ENCODE measurements at places on chromosomes 5 and 9.

DNA sequence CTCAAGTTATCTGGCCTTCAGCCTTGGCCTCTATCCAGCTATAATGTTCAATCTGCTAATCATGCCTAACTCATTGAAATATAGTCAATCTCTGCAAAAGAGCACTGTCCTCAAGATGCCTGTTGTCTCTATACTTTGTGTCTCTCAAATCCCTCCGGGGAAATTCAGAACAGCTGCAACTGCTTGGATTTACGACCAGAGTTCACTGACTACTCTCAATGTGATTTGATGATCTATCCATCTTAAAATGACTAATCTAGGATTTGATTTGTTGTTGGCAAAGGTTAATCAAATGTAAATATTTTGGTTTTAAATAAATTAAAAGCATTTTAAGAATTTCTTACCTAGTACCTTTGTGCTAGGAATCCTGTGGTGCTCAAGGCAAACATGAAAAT lies 40.9 kb downstream of the SVEP1 start:
- no peak for DNase-seq

DNA sequence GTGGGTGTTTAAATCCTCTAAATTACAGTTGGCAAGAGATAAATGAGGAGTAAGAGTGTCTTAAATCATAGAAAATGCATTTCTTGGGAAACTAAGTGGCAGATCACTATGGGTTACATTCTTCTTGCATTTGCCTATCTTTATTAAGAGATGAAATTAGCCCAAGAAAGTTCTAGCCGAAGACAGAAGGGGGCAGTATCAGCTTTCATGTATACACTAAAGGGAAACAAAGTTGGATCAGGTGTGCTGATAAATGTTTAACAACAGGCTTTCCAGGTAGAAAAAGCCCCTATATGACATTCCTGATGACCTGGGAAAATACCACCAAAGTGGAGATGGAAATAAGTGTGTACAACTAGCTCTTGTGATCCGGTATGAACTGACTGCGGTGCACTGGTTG lies 81.9 kb upstream of the TLR4 start:
- no peak for DNase-seq

DNA sequence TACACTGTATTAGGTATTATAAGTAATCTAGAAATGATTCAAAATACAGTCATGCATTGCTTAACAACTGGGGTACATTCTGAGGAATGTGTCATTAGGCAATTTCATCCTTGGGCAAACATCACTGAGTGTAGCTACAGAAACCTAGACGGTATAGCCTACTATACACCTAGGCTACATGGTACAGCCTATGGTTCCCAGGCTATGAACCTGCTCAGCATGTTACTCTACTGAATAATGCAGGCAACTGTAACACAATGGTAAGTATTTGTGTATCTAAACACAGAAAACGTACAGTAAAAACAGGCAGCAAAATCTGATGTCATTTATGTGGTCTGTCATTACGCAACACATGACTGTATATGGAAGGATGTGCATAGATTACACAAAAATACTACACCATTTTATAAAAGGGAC lies 96.8 kb downstream of the RAPGEF6 start:
- no peak for DNase-seq

DNA sequence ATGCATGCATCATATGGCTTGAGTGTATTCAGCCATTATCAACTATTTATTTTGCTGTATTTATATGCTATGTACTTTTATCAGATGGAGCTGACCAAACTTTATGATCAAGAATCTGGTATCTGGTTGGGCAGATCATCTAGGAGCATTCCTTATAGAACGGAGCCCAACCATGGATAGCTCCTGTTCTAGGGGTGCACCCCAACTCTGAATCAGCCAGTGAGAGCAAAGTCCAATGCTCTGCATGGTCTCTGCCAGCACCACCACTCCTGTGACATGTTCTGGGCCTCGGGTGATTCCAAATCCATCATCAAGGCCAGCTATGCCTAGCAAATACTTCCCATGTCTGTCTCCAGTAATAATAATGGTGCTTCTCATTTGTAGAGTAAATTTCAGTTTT lies 517.5 kb downstream of the AGTPBP1 start:
- no peak for DNase-seq

GRCh38 chr9:108048406-108049025 lies 558.9 kb upstream of the KLF4 start:
- no peak for DNase-seq

DNA sequence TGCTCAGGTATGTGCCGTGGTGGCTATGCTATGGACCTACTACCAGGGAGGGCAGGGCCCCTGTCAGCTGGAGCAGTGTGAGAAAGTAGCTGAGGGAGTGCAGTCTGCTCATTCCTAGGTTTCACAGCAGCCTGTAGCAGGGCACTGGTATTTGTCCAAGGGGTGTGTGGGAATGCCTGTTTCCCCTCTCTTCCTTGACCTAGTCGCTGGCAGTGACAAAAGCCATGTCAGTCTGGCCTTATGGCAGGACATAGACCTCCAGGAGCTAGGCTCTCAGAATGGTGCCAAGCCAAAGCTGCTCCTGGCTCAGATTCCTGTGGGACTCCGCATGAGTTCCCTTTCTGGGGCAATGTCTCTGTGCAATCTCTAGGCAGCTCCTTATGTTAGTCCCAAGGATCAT lies 253.9 kb upstream of the TYRP1 start:
- no peak for DNase-seq

DNA sequence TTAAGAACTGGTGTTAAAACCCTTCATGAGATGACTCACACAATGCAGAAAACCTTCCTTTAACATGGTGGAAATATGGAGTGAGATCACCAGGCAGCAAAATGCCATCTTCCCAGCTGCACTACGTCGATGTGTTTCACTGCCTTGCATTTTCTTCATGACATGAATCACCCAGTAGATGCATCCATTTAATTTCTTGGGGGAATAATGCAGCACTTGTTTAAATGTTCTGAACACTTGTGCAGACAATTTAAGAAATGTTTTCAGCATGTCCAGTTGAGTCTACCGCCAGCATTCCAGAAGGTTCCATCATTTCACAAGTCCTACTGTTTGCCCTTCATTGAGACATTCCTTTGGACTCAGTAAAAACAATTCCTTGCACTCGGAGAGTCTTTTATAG lies 81.6 kb downstream of the ADAMTS16 start:
- DNase-seq, result no peak

GRCh38 chr9:134565316-134565915 lies 76.2 kb upstream of the COL5A1 start:
- no peak for DNase-seq

DNA sequence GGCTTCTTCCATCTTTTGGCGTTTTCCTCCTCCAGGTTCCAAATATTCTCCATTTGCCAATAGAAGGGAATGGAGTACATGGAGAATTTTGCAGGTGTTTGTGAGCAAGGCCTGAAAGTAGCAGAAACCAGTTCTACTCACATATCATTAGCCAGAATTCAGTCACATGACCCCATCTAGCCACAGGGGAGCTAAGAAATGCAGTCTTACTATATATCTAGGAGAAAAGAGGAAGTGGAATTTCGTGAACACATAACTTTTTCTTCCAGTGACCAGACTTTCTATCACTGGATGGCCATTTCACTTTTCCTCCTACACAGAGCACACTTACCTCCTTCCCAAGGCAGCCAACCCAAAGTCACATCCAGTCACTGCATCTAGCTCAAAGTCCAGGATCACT lies 55.1 kb downstream of the LOX start:
- DNase-seq, result no peak

DNA sequence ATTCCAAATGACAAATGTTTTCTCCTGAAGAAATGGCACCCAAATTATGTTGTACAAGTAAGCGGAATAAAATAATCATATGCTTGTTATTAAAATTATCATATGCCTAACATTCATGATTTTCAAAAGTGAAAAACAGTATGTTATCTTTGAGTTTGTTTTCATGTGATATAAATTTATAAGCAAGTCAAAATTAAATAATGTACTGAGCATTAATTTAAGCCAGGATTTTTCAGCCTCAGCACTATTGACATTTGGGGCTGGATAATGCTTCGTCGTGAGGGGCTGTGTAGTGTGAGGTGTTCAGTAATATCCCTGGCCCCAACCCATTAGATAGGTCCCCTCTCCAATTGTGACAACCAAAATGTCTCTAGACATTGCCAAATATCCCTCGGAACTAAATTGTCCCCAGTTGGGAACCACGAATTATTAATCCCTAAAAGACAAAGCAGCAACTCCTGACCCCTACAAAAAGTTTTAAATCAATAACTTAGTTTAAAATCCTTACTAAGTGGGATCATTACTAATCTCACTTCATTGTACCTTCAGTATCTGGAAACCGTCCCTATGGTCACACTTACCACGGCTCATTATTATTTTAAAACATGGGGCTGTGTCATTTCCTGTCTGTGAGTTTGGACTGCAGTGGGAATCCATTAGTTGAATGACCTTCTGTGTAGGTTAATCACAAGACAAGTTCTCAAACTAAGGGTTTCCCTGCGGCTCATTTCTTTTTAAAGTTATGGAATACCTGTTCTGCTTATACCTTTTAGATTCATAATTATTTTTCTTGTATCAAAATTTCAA lies 1.3 kb upstream of the NNT start:
- DNase-seq, result peak; percentile 20

DNA sequence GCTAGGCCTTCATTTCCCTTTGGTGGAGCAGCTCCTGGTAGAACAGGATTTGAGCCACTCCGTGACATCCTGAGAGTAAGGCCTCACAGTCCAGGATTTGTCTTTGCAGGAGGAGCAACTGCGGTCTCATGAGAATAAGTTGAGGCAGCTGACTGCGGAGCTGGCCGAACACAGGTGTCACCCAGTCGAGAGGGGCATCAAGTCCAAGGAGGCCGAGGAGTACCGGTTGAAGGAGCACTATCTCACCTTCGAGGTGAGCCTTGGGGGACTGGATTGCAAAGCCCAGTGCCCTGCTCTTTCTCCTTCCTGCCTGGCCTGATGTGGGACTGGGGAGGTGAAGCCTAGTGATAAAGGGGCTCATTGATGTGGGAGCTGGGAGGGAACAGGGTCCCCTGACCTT lies 44.3 kb downstream of the PSD2 start:
- DNase-seq, result no peak

DNA sequence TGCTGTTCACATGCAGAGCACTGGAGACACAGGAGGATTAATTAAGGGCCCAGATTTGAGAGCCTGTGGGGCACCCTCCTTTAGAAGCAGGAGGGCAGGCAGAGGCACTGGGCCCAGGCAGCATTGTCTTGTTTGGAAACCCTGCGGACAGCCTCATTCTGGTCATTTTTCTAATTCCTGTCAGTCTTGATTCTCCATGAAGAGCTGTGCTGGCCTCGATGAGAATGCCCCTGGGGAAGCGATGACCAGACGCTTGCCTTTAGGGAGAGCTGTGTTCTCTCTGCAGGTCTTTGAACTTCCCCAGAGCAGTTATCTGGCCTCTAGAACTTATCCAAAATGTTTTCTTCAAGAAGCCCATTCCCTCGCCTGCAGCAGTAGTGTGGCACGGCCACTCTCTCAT lies 117.8 kb upstream of the PTCH1 start:
- no peak for DNase-seq

- no peak for DNase-seq
Measured at GRCh38 chr5:34009610-34010009, 1.8 kb upstream of the AMACR start.

GRCh38 chr9:128428644-128429512 lies 8.2 kb downstream of the CERCAM start:
- no peak for DNase-seq

DNA sequence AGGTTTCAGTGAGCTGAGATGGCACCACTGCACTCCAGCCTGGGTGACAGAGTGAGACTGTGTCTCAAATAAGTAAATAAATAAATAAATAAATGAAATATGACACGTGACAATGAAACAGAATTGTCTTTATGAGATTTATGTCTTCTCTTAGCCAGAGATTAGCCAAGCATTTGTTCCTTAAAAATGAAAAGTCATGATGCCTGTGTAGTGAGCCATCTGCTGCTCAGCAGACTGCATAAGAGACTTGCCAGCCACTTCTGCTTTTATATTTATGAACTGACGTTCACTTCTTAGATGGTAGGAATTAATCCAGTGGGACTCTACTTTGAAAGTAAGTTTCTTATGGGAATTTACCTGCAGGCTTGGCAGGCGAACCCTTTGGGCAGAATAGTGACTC lies 227.4 kb downstream of the NR3C1 start:
- no peak for DNase-seq

GRCh38 chr9:125966959-125967711 lies 220.0 kb downstream of the PBX3 start:
- DNase-seq, result no peak

DNA sequence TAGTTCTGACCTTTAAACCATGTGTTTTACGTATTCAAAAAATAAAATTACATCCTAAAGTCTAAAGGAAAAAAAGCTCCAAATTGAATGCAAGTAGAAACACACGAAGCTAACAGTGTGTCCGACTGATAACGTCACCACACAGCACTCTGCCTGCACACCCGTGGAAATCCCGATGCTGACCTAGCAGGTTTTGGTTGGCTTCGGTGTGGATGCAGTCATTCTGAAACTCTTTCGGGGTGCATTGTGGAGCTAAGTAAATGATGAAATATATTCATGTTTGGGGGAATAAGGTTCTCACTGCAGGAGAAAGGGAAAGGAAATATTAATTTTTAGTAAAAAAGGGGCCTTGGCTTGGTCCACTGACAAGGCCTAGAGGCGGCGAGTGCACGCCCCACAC lies 2.0 kb downstream of the RASGEF1C start:
- DNase-seq, result no peak

DNA sequence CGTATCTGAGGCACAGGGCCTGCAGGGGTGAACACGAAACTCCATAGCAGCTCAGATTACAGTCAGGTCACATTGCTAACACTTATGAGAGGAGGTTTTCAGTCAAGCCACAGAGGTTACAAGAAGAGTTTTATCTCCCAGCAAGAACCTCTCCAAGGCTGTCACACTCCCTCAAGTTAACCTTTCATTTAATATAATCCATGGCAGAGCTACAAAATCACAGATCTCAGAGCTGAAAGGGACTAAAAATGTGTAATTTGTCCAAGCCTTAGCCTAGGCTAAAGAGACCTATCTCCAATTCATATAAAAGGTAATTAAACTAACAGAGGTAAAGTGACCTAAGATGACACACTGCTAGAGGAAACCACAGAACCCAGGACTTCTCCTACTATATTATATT lies 57.2 kb downstream of the MLANA start:
- DNase-seq, result no peak

GRCh38 chr5:95043234-95043633 lies 241.7 kb downstream of the MCTP1 start:
- no peak for DNase-seq

- DNase-seq, result no peak
Measured at GRCh38 chr9:96491880-96492525, 42.0 kb downstream of the HABP4 start.

DNA sequence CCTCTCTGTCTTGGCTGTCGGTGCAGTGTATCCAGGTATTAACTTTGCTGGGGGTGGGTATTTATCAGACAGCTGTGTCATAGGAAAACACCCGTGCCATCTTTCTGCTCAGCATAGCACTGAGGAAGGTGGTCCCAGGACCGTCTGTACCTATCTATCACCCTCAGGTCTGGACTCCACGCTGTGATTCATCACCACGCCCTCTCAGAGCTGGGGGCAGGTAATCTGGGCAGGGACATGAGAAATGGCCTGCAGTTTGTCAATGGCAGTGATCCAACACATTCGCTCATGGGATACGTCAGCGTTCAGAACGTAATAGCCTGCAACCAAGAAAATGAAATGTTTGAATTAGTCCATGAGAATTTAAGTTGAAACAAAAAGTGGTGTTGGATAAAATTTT lies 151.6 kb upstream of the MAP1B start:
- no peak for DNase-seq

Data from left renal cortex interstitium (tissue), 4 donors.